ENCODE measurements at places on chromosomes 13 and 19. TPM values are rescaled to one million over a fixed set of nuclear protein-coding genes. Genes with fewer than 3 reads are reported as not detected.

ZNF714 gene
- total RNA-seq: 3.0 TPM

SBK2 gene
- 3.1 TPM for total RNA-seq

CHAMP1 gene
- total RNA-seq: 19.3 TPM

CRLF1 gene
- total RNA-seq: 1.9 TPM

PLIN5 gene
- total RNA-seq: 0.14 TPM

NAA16 gene
- total RNA-seq: 9.9 TPM

METTL21C gene
- total RNA-seq: not detected

S1PR5 gene
- total RNA-seq: 2.6 TPM

ZNF223 gene
- total RNA-seq: 2.9 TPM

TSSK6 gene
- 2.1 TPM for total RNA-seq

PRSS57 gene
- total RNA-seq: 0.13 TPM

PLA2G4C gene
- 9.5 TPM for total RNA-seq

SIGLEC5 gene
- total RNA-seq: not detected

PVR gene
- total RNA-seq: 117 TPM

KCTD4 gene
- not detected for total RNA-seq

APC2 gene
- total RNA-seq: 2.0 TPM

LRRC25 gene
- 0.05 TPM for total RNA-seq

SCEL gene
- total RNA-seq: 0.79 TPM

ALOX5AP gene
- total RNA-seq: 2.8 TPM

LYPD3 gene
- total RNA-seq: 0.78 TPM

ARRDC5 gene
- not detected for total RNA-seq

UPK1A gene
- total RNA-seq: 0.97 TPM

ERICH4 gene
- total RNA-seq: not detected

IFI30 gene
- total RNA-seq: 15.6 TPM

RAD23A gene
- total RNA-seq: 78.9 TPM

ZNF497 gene
- total RNA-seq: 1.8 TPM

ZNF726 gene
- 0.59 TPM for total RNA-seq

FLT3LG gene
- total RNA-seq: 1.3 TPM

NLRP11 gene
- not detected for total RNA-seq

SYT5 gene
- 4.1 TPM for total RNA-seq

RTBDN gene
- not detected for total RNA-seq

PLPP2 gene
- total RNA-seq: 108 TPM

OLFM2 gene
- total RNA-seq: 12.3 TPM

PSG6 gene
- total RNA-seq: not detected

LILRB3 gene
- total RNA-seq: 0.05 TPM

CEBPA gene
- total RNA-seq: 7.5 TPM

RNF225 gene
- 0.14 TPM for total RNA-seq

SHISA7 gene
- total RNA-seq: not detected

ACER1 gene
- not detected for total RNA-seq
